Stimulated activated CD4-positive, alpha-beta T cell treated with anti-CD3 and anti-CD28 coated beads, TNF-alpha, amount 100 ng/mL, for 24 hours (primary cell): ENCODE measurements at places on chromosomes 3 and 15.

DNA sequence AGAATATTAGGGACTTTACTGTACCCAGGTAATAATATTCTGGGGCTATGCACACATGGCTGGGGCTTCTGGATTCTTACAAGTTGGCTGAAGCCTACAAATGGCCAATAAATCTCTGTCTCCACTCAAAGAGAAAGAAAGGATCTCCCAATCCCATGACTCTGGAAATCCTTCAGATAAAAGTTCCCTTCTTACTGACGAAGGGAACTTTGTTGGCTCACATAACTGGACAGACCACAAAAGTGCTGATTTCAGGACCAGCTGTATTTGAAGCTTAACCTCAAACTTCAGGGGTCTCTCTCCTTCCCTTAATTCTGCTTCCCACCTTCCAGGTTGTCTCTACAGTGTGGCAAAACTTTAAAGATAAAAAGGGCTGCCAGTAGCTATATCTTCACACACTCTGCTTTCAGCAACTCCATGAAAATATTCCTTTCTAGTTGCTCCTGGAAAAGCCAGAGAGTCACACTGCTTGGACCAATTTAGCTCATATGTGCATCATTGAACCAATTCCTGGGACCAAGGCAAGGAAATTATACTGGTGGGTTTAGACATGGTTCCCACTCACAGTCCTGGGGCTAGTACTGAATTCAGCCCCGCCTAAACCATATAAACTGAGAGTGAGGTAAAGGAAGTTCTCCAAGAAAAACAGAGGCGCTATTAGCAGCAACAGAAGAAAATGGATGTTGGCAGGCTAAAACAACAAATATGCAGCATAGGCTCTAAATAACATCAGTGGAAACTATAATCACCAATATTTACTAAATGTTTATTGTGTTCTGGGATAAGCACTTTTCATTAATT, 290.0 kb upstream of the GADL1 start:
- DNase-seq: no peak

DNA sequence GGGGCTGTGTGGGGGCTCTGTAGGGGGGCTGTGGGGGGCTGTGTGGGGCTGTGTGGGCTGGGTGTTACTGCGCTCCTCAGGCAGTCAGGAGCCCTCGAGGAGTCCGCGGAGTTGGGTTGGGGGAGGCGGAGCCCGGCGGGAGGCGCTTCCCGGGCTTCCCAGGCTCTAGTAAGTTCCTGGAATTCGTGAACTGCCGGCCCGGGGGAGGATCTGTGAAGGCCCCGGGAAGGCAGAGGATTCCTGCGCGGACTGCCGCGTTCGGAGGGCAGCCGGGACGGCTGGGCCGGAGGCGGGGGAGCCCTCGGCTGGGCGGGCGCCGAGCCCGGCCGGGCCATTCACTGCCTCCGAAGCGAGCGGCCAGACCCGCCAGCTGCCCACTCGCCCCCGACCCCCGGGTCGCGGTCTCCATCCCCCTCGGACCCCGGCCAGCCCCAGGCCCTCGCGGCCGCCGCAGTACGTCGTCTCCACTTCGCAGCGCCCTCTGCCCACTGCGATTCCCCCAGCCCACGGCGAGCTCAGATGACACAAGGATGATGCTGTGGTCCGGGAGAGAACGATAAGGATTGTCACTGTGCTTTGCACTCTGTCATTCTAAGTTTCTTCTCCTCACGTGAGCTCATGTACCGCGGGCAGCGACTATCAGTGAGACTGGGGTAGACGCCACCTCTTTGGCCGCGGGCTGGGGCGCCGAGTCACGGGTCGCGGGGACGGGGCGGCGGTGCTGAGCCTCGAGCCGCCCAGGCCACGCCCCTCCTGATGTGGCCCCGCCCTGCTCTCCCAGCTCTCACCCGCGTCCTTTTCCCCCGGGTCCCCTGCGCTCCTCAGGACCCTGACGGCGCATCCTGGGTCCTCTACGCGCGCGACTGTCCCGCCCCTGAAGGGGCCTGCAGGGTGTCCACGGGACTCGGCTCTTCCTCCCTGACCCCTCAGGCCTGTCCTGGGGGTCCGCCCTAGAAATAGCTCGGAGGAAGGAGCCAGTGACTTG, 65.3 kb downstream of the KLF13 start:
- DNase-seq: peak; percentile 56

GRCh38 chr3:127158614-127159229, 34.2 kb upstream of the PRR23E start:
- DNase-seq: no peak

- DNase-seq: no peak
Measured at GRCh38 chr15:48040166-48040817, 80.5 kb upstream of the SLC24A5 start.

- peak; percentile 49 for DNase-seq
Measured at GRCh38 chr3:129399145-129399894, 29.1 kb downstream of the EFCAB12 start.

GRCh38 chr3:183984749-183985729, 32.6 kb downstream of the ABCC5 start:
- DNase-seq: no peak

GRCh38 chr3:188974856-188975599, 196.7 kb upstream of the TPRG1 start:
- no peak for DNase-seq

- no peak for DNase-seq
Measured at GRCh38 chr3:193377591-193377990, 962 bp downstream of the ATP13A5 start.

GRCh38 chr3:62238003-62238402, 135.3 kb downstream of the FEZF2 start:
- DNase-seq: no peak

DNA sequence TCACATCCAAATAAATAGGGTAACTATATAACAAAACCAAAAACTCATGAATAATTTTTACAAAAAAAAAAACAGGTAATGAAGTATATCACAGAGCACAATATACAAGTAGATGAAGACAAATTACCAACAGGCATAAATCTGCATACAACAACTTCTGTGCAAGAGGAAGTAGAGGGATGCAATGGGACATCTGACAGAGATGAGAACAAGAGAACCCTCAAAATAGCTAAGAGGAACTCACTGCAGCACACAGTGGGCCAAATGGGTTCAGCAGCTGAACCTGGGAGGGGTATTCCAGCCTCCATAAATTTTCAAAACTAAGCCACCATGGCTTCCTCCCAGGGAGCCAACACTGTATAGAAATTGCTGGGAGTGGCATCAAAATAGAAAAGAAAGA, 9.6 kb upstream of the BTLA start:
- no peak for DNase-seq

DNA sequence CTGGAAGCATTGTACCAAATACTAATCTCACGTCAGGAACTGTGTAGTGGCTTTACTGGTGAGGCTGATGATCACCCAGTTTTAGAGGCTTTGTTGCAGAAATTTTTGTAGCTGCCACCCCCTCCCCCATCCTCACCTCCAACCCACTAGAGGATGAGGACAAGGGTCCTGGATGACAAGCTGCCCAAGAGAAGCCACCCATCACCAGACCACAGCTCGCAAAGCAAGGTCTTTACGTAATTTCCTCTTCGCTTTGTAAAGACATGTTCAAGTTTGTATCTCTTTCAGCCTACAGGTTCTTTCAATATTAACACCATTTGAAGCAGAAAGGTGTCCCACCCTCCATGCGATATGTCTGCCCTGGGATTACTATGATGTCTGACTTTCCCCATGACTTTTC, 74.2 kb downstream of the LDHAL6B start:
- no peak for DNase-seq

DNA sequence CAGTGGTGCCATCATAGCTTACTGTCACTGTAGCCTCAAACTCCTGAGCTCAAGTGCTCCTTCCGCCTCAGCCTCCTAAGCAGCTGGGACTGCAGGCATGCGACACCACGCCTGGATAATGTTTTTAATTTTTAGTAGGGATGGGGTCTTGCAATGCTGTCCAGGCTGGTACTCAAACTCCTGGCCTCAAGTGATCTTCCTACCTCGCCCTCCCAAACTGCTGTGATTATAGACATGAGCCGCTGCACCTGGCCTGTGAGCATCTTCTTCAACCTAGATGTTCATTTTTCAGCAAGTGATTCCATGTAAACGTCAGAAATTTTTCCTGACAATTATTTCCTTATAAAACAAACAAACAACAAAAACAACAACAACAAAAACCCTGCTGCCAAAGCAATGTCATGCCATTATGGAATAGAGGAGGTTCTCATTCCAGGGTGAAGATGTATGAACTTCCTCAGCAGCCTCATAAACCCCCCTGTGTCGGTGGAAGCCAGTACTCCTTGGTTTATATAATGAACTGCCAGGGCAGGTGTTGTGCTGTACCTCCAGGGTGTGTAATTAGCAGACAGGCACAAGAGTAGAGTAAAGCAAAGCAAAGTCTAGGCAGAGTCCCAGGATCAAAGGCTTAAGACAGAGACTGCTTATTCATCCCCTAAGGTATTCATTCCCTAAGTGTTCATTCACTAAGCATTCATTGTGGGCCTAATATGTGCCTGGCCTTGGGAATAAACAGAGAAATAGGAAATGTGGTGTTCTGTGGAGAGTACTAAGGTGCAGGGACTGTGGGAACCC, 44.6 kb downstream of the NR2C2 start:
- no peak for DNase-seq

- no peak for DNase-seq
Measured at GRCh38 chr3:184491011-184491576, 70.5 kb upstream of the EPHB3 start.

- no peak for DNase-seq
Measured at GRCh38 chr3:184574515-184575417, 13.2 kb downstream of the EPHB3 start.

DNA sequence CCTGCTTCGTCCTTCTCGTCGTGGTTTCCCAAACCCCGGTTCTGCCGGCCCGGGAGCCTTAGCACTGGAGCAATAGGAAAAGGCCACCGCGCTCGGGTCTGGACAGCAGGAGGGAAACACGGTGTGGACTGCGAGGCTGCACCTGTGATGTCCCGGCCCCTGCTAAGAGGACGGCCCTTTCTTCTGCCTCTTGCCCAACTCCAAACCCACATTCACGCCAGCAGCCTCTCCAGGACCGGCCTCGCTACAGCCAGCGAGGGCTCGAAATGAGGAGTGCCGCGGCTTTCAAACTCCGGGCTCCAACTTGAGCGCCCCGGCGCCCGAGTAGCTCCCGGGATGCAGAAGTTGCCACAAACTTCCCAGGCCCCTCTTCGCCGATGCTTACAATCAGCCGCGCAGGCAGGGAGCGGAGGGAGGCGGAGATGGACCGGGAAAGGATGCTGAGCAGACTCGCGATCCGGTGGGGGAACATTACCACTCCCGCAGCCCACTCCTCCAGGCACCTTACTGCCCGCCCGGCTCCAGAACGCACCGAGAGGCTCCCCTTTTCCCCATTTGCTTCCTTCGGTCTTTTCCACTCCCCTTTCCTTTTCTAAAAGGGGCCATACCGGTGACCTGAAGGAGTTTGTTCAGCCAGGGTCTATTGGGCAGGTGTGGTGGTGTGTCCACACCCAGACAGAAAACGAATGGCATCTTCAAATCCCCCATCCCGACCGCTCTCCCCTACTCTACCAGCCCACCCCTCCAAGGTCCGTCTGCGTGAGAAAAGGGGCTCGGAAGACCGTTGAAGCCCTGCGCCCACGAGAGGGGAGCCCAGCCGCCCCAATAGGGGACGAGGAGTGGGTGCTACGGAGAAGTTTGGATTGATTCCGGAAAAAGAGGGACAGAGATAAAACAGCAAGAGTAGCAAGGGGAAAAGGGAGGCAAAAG, 18.8 kb upstream of the SATB1 start:
- peak; percentile 28 for DNase-seq

DNA sequence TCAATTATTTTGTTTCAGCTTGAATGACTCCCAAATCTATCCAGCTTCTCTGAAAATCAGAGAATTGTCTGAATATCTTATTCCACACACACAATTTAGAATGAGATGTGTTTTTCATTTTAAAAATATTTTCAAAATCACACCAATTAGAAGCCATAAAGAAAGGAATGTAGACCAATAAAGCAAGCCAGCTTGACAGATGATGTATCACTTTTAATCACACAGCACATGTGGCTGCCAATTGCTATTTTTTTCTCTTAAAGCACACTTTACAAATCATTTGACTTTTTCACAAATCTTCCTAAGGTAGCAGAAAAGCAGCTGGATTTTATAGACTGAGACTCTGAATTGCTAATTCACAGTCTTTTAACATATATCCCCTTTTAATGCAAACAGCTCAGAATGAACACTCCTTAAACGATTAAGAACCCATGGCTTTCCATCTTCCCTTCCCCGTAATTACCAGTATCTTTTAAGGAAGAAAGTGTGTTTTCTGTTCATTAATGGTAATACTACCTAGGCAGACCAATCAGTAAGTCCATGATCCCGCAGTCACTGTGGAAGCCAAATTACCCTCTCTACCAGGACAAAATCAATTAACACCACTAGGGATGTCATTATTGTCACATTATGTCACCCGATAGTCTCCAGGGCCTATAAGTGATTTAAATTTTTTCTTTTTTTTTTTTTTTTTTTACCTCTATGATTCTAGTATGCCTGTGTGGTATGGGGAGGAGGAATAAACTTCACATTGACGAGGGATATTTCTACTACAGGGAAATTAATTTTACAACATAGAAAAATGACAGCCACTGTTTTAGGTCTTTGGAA, 250.0 kb upstream of the VEPH1 start:
- no peak for DNase-seq

DNA sequence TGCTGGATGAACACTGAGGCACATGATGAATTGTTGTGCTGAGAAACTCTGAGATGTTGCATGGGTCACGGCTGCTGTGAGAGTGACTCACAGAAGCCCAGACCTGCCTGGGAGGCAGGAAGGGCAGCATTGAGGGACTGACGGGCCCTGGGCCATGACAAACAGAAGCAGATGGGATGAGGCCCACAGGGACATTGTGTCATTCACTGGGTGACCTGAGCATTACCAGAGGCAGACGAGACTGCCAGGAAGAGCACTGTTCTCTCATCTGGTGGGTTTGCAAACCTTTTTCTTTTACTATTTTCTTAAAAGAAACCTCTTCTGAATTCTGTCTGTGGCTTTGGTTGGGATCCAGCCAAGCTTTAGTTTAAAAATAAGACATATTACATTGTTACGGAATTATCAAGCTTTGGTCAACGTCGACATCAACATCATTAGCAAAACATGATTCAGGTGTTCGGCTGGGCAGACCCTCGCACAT, 67.8 kb downstream of the BDH1 start:
- DNase-seq: no peak

DNA sequence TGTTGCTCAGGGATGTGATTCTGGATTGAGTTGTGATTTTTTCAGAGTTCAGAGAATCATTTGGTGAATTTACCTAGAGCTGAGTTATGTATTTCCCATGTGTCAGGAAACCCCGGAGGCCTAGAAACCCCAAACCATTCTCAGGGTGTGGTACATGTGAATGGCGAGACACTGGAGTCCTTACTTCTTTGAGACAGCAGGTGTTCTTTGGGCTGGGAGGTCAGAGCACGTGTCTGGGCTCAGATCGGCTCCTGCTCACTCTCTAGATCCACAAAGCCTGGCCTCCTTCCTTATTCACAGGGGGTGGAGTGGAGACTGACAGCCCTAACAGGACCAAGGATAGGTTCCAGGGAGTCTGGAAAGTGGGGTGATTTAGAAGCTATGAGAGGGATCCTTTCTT, 145.8 kb downstream of the CHDH start:
- no peak for DNase-seq

GRCh38 chr15:27249760-27250109, 278.8 kb downstream of the GABRG3 start:
- no peak for DNase-seq
